Hepatocyte (in vitro differentiated cells): ENCODE measurements at places on chromosomes 12 and 14. TPM values are rescaled to one million over a fixed set of nuclear protein-coding genes. Genes with fewer than 3 reads are reported as not detected.

The STON2 gene
- 20.9 and 22.7 TPM in 2 replicates for total RNA-seq

The DPF3 gene
- total RNA-seq: 0.47 and 0.76 TPM in 2 replicates

The RAD9B gene
- 0.23 and 0.24 TPM in 2 replicates for total RNA-seq

The BDKRB2 gene
- total RNA-seq: 4.7 and 5.9 TPM in 2 replicates

The GCH1 gene
- total RNA-seq: 29.9 and 32.2 TPM in 2 replicates

The KLRC1 gene
- total RNA-seq: not detected in 2 replicates

The LYZ gene
- 282 and 304 TPM in 2 replicates for total RNA-seq

The KRT77 gene
- total RNA-seq: not detected in 2 replicates
